ENCODE measurements at places on chromosomes 7 and 10. TPM values are rescaled to one million over a fixed set of nuclear protein-coding genes. Genes with fewer than 3 reads are reported as not detected.

GRCh38 chr10:4094751-4095150 is 309.7 kb upstream of the KLF6 start:
- DNase-seq: no peak

TCAF2 gene
- polyA plus RNA-seq: 2.8 TPM

SLC18A3 gene
- polyA plus RNA-seq: not detected

DNA sequence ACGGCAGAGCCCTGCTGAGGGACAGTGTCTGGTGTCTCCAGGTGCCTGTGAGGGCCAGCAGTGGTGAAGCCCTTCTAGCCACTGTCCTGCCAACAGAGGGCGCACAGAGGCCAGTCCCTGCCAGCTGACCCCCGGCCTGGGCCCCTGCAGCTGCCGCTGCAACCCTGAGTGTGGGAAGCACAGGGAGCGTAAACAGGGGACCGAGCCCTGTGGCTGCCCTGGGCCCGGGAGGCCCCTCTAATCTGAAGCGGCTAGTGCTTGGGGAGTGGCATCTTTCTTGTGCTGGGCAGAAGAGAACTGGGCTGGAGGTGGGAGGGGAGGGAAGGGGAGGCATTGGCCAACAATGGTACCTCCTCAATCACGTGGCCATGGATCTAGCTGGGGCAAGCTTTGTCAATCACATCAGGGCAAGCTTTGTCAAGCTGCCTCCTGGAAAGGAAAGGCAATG is 34.6 kb downstream of the TRIM8 start:
- no peak for DNase-seq

BTBD16 gene
- polyA plus RNA-seq: 1.6 TPM

GRCh38 chr7:104442481-104442880 is 114.1 kb downstream of the LHFPL3 start:
- no peak for DNase-seq

Measured in right renal cortex interstitium (tissue), 3 donors.